ENCODE measurements at places on chromosomes 5 and 9. TPM values are rescaled to one million over a fixed set of nuclear protein-coding genes. Genes with fewer than 3 reads are reported as not detected.

DNA sequence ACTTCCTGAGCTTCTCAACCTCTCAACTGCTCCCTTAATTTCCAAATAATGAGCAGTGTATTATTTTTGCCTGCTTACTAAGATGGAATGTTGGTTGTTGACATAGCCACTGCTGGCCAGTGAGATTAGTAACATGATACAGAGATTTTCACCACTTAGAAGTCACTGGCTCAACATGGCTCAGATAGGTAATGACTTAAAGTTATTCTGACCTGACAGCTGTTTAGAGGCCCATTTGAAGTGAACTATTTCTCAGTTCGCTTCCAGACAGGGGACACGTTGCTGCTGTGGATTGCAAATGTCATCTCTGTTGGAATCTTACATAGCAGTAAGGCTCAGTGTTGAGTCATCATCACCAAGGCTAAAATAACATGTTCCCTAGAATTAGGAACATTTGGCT, 490.2 kb downstream of the TLE4 start:
- no peaks in the 10 kb centered on the region for H3K36me3 ChIP-seq
- DNase-seq, result no peak
- H3K27me3 ChIP-seq, result no peaks in the 10 kb centered on the region
- no peak overlapping the region for H3K27ac ChIP-seq
- no peak overlapping the region for H3K4me3 ChIP-seq
- H3K4me1 ChIP-seq, result no peaks in the 10 kb centered on the region

- no peaks in the 10 kb centered on the region for H3K4me1 ChIP-seq
- no peaks in the 10 kb centered on the region for H3K36me3 ChIP-seq
- DNase-seq, result no peak
- peaks cover 2% of the 10 kb centered on the region for H3K27me3 ChIP-seq
- no peak overlapping the region for H3K4me3 ChIP-seq
These were observed 8.5 kb downstream of the FGFR4 start for GRCh38 chr5:177095088-177095669.

DNA sequence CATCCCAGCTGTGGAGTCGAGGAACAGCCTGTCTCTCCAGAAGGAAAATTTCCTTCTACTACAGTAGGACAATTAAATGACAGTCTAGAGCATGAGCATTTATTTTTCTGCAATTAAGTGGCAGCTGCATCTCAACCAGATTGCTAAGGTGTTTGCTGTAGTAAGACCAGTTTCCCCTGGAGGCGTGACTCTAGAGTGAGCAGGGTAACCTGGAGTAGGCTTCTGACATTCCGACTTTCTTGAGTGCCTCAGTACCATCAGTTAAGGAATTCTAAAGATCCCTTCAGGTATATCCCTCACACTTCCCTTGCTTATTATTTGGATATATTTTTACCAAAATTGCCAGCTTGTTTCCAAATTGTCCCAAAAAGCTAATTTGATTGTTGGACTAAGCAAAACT, 59.2 kb upstream of the IRX2 start:
- no peak for DNase-seq
- H3K27ac ChIP-seq, result no peak overlapping the region
- H3K27me3 ChIP-seq, result no peaks in the 10 kb centered on the region
- H3K4me1 ChIP-seq, result no peaks in the 10 kb centered on the region
- H3K36me3 ChIP-seq, result no peaks in the 10 kb centered on the region

GRCh38 chr9:130824643-130825350, 10.3 kb upstream of the ABL1 start:
- no peak for DNase-seq
- H3K4me1 ChIP-seq, result no peaks in the 10 kb centered on the region
- H3K36me3 ChIP-seq, result peaks cover 5% of the 10 kb centered on the region
- H3K27me3 ChIP-seq, result no peaks in the 10 kb centered on the region

The TNFSF15 gene
- total RNA-seq, result 2.0 TPM

Measured in activated CD4-positive, alpha-beta T cell treated with anti-CD3 and anti-CD28 coated beads, Interleukin-2, amount 10 ng/mL, durations not matched to agents 7 days and 5 days (primary cell).